ENCODE measurements at places on chromosomes 7 and 10.
A peak's percentile ranks its signal among the peaks of the same experiment; 100 is the strongest.

- DNase-seq, result no peak
Observed at GRCh38 chr7:93723424-93724124, 149.1 kb upstream of the CALCR start.

GRCh38 chr7:4575254-4575653 lies 106.8 kb upstream of the FOXK1 start:
- no peak for DNase-seq

- no peak for DNase-seq
Observed at GRCh38 chr7:1357601-1358271, 101.5 kb downstream of the MICALL2 start.

GRCh38 chr7:151204383-151205032 lies 5.8 kb downstream of the H2BK1 start:
- DNase-seq, result no peak

DNA sequence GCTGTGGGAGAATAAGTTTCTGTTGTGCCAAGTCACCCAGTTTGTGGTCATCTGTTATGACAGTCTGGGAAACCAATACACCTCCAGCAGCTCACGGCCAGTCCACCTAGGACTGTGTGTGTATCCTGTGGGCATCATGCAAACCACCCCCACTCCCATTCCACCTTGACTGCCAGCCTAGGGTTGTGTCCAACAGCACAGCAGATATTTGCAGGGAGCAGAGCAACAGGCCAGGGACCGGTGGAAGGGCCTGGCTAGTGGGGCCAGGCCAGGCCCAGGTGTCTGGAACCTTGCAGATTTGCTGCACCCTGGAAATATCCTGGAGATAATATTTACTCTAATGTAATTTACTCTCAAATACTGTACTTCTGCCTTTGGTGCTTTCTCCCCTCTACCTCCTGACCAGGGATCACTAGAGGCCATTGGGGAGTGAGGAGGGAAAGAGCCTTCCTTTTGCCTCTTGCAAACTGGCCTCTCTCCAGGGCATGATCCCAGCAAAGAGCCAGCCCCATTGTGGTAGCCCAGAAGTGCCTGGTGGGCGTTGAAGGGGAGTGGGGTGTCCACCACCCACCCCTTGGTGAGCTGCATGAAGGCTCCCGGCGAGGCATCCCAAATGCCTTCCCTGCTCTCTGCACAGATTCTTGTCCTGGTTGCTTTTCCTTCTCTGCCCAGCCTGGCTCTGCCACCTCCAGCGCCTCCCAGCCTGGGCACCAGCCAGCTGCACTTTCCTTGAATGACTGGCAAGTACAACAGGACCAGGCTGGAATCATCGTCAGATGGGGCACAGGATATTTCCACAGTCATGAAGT lies 15.2 kb upstream of the TPST1 start:
- DNase-seq, result no peak

GRCh38 chr10:28915989-28916588 lies 238.8 kb downstream of the BAMBI start:
- DNase-seq, result no peak

- DNase-seq, result no peak
Observed at GRCh38 chr7:151490456-151491105, 29.1 kb downstream of the RHEB start.

- peak; percentile 33 for DNase-seq
Observed at GRCh38 chr7:121480058-121480457, 84.0 kb upstream of the FAM3C start.
